Heart left ventricle (tissue), 16 donors: ENCODE measurements at places on chromosomes 7 and 10.

- no peak overlapping the region for H3K27ac ChIP-seq
- peaks cover 9% of the 10 kb centered on the region for H3K27me3 ChIP-seq
- DNase-seq = no peak
- H3K36me3 ChIP-seq = no peaks in the 10 kb centered on the region
- no peaks in the 10 kb centered on the region for H3K4me1 ChIP-seq
Measured at GRCh38 chr10:47241946-47242867, 57.8 kb upstream of the GDF10 start.

DNA sequence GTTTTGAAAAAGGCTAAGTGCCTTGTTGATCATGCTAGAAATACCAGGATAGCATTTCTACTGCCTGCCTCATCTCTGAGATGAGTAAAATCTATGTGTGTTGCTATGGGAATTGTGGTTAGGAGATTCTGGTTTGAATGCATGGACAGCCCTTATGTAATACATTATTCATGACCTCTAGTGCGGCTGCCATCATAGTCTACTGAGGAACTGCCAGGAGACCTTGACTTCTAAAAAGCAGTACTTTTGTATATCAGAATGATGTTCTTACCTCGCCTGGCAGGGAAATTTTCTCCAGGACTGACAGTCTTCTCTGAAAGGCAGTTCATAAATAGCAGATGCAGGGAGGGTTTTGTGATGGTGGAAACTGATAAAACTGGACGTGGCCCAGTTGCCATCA lies 248.5 kb downstream of the NSUN6 start:
- no peak overlapping the region for H3K4me3 ChIP-seq
- no peaks in the 10 kb centered on the region for H3K4me1 ChIP-seq
- no peaks in the 10 kb centered on the region for H3K27me3 ChIP-seq
- DNase-seq = no peak
- H3K27ac ChIP-seq = no peak overlapping the region

GRCh38 chr7:26307791-26308190 lies 16.1 kb downstream of the SNX10 start:
- H3K27me3 ChIP-seq = no peaks in the 10 kb centered on the region
- H3K4me3 ChIP-seq = no peak overlapping the region
- H3K27ac ChIP-seq = no peak overlapping the region
- H3K36me3 ChIP-seq = no peaks in the 10 kb centered on the region

GRCh38 chr7:80563561-80564327 lies 51.9 kb upstream of the GNAT3 start:
- no peaks in the 10 kb centered on the region for H3K27me3 ChIP-seq
- no peak overlapping the region for H3K4me3 ChIP-seq
- H3K36me3 ChIP-seq = no peaks in the 10 kb centered on the region
- no peaks in the 10 kb centered on the region for H3K4me1 ChIP-seq
- DNase-seq = no peak

- H3K4me3 ChIP-seq = no peak overlapping the region
- H3K27ac ChIP-seq = no peak overlapping the region
- DNase-seq = no peak
- no peaks in the 10 kb centered on the region for H3K27me3 ChIP-seq
Measured at GRCh38 chr7:115511330-115511729, 519.2 kb downstream of the TFEC start.

DNA sequence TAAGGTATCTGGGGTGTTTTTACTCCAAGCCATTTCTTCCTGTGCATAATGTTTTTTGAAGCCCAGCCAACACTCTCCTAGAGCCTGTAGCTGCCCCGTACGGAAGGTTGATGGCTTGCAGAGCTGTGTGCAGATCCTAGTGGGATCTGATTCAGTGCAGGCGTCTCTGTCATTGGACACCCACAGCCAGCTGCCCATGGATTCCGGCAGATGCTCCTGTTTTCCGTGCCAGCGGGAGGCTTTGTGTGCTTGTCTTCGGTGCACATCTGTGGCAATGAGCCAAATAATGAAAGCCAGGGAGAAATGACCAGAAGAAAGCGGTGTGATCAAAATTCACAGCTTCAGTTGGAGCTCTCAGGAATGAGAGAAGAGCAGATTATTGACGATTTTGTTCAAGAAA lies 426.4 kb downstream of the TYW1 start:
- no peaks in the 10 kb centered on the region for H3K27me3 ChIP-seq
- no peaks in the 10 kb centered on the region for H3K36me3 ChIP-seq
- no peaks in the 10 kb centered on the region for H3K4me1 ChIP-seq
- DNase-seq = no peak

DNA sequence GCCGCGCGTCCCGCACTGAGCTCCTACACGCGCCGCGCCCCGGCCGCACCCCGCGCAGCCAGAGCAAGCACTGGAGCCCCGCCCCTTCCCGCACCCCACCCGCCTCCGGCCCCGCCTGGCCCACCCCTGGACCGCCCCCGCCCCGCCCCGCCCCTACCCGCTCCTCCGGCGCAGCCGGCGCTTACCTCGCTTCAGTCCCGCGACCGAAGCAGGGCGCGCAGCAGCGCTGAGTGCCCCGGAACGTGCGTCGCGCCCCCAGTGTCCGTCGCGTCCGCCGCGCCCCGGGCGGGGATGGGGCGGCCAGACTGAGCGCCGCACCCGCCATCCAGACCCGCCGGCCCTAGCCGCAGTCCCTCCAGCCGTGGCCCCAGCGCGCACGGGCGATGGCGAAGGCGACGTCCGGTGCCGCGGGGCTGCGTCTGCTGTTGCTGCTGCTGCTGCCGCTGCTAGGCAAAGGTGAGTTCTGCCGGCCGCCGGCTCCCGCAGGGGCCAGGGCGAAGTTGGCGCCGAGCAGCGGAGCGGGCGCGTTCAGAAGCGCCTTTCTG lies at the start of gene RET:
TSS of gene RET (plus strand) at position 194 of the 545 bp plus-strand sequence. CDS start at position 384, 190 bp downstream.
- H3K27ac ChIP-seq = no peak within 1 kb of the TSS
- no peaks in the 10 kb centered on the region for H3K36me3 ChIP-seq
- peak; percentile 77 for DNase-seq
- peaks cover 80% of the 10 kb centered on the region for H3K27me3 ChIP-seq
- peak within 1 kb of the TSS; percentile 58 for H3K4me3 ChIP-seq

DNA sequence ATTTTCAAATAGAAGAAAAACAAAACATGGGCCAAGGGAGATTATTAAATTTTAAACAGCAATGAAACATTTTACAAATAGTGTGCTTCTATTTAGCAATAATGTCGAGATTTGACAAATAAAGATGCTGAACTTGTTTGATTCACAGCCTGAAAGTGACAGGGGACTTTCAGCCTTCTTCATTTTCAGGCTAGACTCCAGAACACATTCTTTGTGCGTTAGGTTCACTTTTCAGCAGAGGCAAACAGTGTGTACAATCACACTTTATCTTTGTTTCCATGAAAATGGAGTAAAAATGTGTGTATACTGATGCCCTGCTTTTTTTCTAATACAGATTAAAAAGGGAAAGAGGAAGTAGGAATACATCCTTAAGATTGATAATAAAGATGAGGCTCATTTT lies 35.6 kb downstream of the FAM171A1 start:
- H3K27me3 ChIP-seq = no peaks in the 10 kb centered on the region
- H3K36me3 ChIP-seq = no peaks in the 10 kb centered on the region

DNA sequence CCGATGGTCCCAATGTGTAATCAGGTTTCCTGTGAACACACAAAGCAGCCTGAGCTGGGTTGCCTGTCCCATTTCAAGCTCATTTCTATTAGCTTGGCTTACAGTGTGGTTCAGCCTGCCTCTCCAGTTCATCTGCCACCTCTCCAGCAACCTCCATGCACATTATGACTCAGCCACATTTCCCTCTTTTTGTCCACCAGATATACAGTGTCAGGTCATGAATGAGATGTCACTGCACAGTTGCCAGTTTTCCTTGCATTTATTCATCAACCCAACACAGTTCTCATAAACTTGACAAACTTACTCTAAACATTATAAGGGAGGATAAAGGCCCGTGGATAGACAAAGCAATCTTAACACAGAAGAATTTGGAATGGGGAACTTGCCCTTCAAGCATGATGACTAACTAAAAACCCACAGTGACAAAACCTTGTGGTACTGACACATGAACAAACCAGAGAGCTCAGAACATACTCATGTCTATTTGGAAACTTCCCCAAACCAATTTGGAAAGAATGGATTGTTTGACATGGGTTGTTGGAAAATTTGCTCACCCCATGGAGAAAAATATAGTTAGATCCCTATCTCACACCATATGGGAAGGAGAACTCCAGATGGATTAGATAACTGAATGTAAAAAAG lies 2.5 kb upstream of the CFAP58 start:
- no peak for DNase-seq
- H3K4me1 ChIP-seq = peaks cover 19% of the 10 kb centered on the region
- no peaks in the 10 kb centered on the region for H3K27me3 ChIP-seq
- H3K36me3 ChIP-seq = no peaks in the 10 kb centered on the region
- H3K4me3 ChIP-seq = no peak overlapping the region

- H3K27ac ChIP-seq = peak overlapping the region; percentile 92
- H3K4me1 ChIP-seq = peaks cover 75% of the 10 kb centered on the region
- no peaks in the 10 kb centered on the region for H3K27me3 ChIP-seq
- H3K4me3 ChIP-seq = no peak overlapping the region
- no peaks in the 10 kb centered on the region for H3K36me3 ChIP-seq
Measured at GRCh38 chr10:95476469-95477174, 84.5 kb downstream of the SORBS1 start.

DNA sequence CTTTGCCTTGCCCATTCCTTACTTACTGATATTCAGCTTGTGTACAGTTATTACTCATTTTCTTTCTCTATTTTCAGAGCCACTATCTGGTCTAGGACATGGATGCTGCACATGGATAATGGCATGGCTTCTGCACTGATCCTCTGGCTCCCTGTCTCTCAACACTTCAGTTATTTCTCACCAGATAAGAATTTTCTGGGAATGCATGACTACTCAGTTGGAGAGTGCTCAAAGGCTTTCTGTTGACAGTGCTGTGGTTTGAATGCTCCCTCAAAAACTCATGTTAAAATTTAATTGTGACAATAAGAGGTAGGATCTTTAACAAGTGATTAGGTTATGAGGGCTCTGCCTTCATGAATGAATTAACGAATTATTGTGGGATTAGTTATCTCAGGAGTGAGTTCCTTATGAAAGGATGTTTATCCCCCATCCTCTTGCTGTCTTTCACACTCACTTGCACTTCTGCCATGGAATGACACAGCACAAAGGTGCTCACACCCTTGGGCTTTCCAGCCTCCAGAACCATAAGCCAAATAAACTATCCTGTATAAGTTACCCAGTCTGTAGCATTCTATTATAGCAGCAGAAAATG lies 16.1 kb upstream of the PIK3CG start:
- H3K27ac ChIP-seq = no peak overlapping the region
- no peaks in the 10 kb centered on the region for H3K27me3 ChIP-seq
- no peaks in the 10 kb centered on the region for H3K36me3 ChIP-seq
- H3K4me1 ChIP-seq = no peaks in the 10 kb centered on the region
- DNase-seq = no peak
- no peak overlapping the region for H3K4me3 ChIP-seq

DNA sequence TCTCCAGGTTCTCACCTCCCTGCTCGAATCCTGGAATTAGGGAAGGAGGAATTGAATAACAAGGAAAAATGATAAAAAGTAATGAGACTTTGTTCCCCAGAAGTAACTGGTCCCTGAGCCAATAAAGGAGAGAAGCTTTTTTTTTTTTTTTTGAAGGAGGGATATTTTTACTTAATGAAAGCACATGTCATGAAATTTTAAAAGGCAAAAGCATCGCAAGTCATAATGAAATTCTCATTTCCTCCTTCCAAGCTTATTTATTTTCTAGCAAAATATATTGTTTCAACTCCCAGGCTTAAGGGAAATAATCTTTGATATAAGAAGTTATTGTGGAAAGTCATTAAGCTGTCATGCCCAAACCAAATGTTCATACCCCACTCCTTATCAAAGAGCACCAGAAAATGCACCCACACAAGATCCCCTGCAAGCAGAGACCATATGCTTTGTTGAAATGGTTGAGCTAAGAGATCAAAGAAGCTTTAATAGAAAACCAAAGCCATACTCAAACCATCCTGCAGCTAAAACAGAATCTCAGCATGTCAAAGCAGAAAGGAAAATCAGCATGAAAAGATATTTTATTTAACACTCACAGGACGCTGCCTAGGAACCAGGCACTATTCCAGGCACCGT lies 16.7 kb upstream of the ABCC2 start:
- H3K27ac ChIP-seq = no peak overlapping the region
- H3K27me3 ChIP-seq = no peaks in the 10 kb centered on the region
- no peak overlapping the region for H3K4me3 ChIP-seq
- H3K4me1 ChIP-seq = no peaks in the 10 kb centered on the region
- H3K36me3 ChIP-seq = peaks cover 8% of the 10 kb centered on the region
- no peak for DNase-seq

DNA sequence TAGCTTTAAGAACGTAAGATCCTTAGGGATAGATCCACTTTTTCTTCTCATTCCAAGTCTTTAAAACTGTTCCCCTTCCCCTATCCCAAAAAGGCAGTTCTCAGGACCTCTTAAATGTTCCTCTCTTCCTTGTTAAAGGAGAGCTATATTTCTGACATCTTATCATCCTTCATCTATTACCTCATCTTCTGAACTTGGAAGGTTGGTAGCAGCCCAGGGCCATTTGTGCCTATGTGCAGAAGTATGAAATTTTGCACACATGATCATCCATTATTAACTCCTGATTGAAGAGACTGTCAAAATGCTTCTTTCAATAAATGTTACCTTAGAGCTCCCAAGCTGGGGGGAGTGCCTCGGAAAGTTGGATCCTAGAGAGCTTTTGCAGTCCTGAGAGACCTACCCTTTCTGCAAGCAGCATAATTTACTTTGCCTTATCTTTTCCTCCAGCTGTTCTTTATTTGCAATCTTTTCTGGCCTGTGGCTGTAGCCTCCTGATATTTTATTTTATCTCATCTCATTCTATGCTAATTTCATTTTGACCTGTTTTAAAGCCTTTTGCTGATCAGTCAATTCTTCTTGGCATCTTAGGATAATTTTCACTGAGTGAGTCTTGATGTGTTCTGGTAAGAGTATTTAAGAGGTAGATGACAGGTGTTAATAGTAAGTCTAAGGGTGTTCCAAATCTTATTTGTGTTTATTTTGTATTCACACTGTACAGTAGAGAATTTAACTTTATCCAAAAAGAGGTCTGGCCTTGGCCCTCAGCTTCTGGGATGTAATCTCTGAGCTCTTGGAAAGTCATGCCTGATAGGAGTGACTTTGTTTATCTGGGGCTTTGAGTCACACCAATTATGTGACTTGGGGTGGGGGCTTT lies 135.0 kb upstream of the PDLIM1 start:
- H3K27me3 ChIP-seq = no peaks in the 10 kb centered on the region
- no peaks in the 10 kb centered on the region for H3K4me1 ChIP-seq
- H3K27ac ChIP-seq = peak overlapping the region; percentile 81

GRCh38 chr7:6512892-6513291 lies 38.4 kb downstream of the GRID2IP start:
- no peaks in the 10 kb centered on the region for H3K27me3 ChIP-seq
- H3K4me1 ChIP-seq = peaks cover 6% of the 10 kb centered on the region
- H3K27ac ChIP-seq = no peak overlapping the region
- no peak overlapping the region for H3K4me3 ChIP-seq

GRCh38 chr7:73932364-73932763 lies 71.4 kb downstream of the TMEM270 start:
- DNase-seq = no peak
- H3K27me3 ChIP-seq = no peaks in the 10 kb centered on the region
- no peaks in the 10 kb centered on the region for H3K36me3 ChIP-seq
- H3K4me3 ChIP-seq = no peak overlapping the region
- H3K4me1 ChIP-seq = no peaks in the 10 kb centered on the region
